CD4-positive, alpha-beta T cell treated with Interleukin-4 for 1 hour (primary cell): ENCODE measurements at places on chromosomes 3 and 15.

DNA sequence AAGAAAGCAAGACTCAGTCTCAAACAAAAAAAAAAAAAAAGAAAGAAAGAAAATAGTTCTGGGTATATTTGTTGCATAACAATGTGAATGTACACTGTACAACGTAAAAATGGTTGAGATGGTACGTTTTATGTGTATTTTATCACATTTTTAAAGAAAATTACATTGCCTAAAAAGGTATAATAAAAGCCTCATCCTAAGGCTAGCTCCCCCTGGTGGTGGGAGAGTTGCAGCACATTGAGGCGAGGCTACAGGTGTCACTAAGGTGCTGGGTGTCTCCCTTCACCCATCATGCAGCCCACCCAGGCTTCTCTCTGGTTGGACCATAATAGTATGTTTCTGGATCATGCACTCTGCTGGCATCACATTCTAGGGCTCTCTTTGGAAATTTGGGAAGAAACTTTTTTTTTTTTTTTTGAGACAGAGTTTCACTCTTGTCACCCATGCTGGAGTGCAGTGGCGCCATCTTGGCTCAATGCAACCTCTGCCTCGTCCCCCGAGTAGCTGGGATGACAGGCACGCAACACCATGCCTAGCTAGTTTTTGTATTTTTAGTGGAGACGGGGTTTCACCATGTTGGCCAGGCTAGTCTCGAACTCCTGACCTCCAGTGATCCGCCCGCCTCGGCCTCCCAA, 12.4 kb upstream of the RAB11A start:
- DNase-seq = peak; percentile 83

- DNase-seq = no peak
Measured at GRCh38 chr3:187957582-187957981, 196.4 kb upstream of the LPP start.

- no peak for DNase-seq
Measured at GRCh38 chr3:197854596-197855343, 63.7 kb downstream of the LRCH3 start.

DNA sequence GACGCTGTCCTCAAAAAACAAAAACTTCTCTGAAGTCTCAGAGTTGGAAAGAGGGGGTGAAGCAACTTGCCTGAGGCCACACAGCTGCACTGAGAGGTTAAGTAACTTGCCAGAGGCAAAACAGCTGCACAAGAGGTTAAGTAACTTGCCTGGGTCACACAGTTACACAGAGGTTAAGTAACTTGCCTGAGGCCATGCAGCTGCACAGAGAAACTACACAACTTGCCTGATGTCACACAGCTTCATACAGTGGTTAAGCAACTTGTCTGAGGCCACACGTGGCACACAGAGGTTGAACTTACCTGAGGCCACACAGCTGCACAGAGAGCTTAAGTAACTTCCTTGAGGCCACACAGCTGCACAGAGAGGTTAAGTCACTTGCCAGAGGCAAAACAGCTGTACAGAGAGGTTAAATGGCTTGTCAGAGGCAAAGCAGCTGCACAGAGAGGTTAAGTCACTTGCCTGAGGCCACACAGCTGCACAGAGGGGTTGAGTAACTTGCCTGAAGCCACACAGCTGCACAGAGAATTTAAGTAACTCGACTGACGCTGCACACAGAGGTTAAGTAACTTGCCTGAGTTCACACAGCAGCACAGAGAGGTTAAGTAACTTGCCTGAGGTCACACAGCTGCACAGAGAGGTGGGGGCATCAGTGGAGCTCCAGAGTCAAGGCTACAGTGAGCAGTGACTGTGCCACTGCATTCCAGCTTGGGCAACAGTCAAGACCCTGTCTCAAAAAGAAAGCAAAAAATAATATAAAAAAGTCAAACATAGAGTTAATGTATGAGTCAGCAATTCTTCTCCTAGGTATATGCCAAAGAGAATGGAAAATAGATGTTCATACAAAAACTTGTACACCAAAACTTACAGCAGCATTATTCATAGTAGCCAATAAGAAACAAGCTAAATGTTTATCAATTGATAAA, 12.0 kb upstream of the ACAD9 start:
- DNase-seq = no peak

GRCh38 chr15:72207558-72208085, 10.0 kb upstream of the GRAMD2A start:
- no peak for DNase-seq

DNA sequence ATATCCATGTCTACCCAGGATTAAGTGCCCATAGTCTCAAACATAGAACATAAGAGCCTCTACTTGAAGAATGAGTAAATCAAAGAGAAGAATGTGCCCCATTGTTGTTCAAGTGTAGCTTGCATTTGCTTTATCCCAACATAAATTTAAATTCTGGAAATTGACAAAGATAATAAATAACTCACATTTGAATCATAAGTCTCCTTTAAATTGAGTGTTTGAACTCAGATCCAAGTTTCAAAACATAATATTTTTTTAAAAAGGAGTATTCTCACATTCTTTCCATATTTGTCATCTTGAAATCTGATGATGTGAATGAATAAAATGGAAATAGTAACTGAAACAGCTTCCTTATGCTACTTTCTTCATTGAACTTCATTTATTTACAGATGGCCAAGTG, 135.2 kb downstream of the MECOM start:
- no peak for DNase-seq

- no peak for DNase-seq
Measured at GRCh38 chr3:156525808-156526207, 29.1 kb downstream of the SSR3 start.

GRCh38 chr3:15476378-15476777, 45.1 kb downstream of the COLQ start:
- no peak for DNase-seq

GRCh38 chr3:140438736-140439470, 239.0 kb upstream of the TRIM42 start:
- DNase-seq = no peak

DNA sequence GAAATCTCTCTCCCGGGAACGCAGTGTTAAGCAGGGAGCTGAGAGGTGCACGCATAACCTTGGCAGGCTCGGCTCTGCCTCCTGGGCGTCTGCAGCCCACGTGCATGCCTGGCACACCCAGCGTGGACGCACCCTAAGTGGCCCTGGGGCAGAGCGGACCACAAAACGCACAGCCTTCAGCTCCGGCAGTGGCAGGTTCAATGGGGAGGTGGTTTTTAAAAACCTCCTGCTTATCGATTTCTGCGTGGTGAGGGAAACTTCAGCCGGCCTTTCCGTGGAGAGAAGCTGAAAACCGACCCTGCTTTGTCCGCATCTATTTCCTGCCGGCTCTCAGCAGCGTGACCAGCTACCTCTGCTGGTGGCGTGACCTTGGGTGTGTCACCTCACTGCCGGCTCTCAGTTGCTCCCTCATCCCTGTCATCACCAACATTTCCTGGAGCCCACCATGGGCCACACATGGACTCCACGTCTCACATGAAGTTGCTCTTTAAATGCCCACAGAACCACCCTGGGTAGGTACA, 134.8 kb upstream of the MEF2A start:
- DNase-seq = no peak

GRCh38 chr3:133211449-133211848, 173.3 kb downstream of the TMEM108 start:
- no peak for DNase-seq

DNA sequence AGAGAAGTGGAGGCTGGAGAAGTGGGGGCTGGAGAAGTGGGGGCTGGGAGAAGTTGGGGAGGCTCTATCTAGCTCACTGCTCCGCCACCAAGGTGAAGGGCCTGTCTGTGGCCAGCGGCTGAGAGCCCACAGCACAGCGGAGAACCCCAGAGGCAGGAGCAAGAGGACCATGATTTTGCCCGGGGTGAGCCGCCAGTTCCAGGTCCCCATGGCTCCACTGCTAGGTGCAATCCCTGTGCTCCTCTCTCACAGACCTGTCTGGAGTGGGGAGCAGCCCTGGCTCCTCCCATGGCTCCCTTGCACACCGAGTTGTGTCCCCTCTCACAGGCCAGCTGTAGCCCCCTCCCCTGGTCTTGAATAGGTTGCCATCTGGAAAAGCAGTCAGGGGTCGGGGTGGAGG, 4.7 kb upstream of the NRROS start:
- DNase-seq = no peak

GRCh38 chr15:52006702-52007340, 12.2 kb upstream of the MAPK6 start:
- no peak for DNase-seq

GRCh38 chr3:23431764-23432163, 228.6 kb downstream of the UBE2E2 start:
- no peak for DNase-seq

DNA sequence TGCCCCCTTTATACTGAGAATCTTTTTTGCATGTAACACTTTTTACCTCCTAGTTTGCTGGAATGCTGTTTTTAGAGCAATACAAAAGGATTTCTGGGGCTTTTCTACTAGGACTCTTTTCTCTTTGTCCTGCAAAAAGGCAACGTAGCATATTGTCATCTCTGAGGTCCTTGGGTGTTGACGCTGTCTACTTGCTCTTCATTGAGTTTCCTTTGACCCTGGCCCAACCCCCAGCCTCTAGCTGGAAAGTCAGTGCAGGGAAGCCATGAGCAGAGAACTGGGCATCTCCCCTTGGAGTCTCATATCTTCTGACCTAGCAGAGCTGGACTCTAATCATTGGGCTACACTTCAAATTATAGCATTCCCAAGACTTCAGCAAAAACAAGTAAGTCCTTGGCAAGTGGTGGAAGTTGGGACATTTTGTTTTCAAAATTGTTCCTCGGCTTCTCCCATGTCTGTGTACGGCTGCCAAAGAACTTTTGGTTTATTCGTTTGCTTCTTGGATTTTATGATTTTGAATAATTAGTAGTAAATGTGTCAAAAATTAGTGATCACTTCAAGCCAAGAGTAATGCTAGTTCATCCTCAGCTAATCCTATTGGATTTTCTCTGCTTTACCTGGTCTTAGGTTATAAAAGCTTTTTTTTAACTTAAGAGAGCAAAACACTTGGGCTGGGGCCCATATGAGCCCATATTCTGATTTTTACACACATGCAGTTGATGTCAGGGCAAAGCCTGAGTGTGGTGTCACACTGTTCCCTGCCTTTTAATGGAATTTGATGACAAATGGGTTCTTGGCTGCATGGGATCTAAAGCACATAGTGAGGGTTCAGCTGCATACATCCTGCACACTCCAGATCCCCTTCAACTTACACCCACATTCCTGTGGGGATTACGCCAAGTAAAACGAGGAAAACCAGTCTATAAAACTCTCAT, 419.5 kb upstream of the C2CD4B start:
- DNase-seq = no peak

GRCh38 chr15:50916400-50916799, 7.9 kb downstream of the AP4E1 start:
- no peak for DNase-seq

DNA sequence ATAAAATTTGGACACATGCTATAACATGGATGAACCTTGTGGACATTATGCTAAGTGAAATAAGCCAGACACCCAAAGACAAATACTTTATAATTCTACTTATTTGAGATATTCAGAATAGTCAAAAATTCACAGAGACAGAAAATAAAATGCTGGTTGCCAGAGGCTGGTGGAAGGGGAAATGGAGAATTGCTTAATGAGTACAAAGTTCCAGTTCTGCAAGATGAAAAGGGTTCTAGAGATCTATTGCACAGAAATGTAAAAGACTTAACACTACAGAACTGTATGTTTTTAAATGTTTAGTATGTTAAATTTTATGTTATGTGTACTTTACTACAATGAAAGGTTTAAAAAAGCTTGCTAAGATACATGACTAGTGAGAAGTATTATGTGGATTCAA, 344.8 kb downstream of the CNTN3 start:
- DNase-seq = no peak

- no peak for DNase-seq
Measured at GRCh38 chr3:185046164-185046515, 106.7 kb downstream of the C3orf70 start.

DNA sequence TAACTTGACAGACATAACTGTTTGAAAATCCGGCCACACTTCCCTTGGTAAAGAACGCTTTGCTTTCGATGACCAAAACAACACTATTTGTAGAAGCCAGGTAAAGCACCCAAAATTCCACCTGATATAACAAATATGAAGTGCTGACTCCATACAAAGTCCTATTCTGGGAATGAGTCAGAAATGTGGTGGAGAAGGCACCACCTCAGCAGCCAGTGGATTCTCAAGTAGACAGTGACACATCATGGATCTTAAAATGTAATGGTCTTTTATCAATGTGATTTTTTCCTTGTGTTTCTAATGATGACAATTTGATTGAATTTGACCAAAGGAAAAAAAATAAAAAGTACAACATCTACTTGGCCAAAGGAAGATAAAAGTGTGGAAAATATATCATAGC, 135.0 kb upstream of the WNT5A start:
- DNase-seq = no peak

GRCh38 chr3:183844606-183845005, 19.2 kb upstream of the MAP6D1 start:
- DNase-seq = no peak

DNA sequence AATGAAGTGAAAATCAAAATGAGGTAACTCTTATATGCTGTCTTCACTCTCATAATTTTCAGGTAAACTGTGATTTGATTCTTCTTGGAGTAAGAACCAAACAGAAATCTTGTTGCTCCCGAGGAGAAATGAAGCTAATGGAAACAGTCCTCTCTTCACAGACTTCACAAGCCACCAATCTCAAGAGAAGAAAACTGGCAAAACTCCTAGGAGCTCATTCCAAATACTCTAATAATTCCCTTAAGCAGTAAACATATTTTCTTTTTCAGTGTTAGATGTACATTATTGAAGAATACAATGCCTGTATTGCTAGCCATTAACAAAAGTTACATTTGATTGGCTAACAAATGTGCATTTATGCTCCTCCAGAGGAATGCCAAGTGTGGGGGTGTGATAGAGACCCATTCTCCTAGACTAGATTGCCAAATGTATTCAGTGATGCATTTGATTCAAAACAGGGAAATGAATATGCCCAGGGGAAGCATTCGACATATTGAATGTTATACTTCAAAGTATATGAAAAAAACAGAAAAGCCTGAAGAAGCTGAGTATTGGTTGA, 11.8 kb upstream of the RIOX2 start:
- DNase-seq = no peak

GRCh38 chr15:100034191-100034590, 301.0 kb upstream of the LYSMD4 start:
- DNase-seq = no peak

DNA sequence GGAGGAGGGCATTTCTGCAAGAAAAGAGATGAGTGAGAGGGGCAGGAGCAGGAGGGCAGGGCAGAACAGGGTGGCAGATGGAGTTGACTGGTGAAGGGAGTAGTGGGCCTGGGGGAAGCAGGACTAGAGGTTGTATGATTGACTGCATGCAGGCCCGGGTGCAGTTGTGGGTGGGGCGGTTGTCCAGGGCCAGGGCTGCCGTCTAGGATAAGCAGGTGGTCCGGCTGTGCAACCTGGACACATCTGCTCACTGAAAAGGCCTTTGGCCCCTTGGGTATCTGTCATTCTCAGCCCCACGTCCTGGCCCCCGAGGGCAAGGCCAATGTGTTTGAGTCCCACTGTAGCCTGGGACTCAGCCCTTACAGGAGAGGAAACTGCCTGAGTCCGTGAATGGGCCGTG, 25.4 kb downstream of the ALS2CL start:
- DNase-seq = no peak

GRCh38 chr15:38145651-38146111, 107.0 kb upstream of the SPRED1 start:
- DNase-seq = no peak
